B cell (primary cell): ENCODE measurements at places on chromosomes 7 and 10.
A peak's percentile ranks its signal among the peaks of the same experiment; 100 is the strongest.

- no peak for DNase-seq
Measured at GRCh38 chr10:104301907-104302690, 33.1 kb downstream of the GSTO2 start.

DNA sequence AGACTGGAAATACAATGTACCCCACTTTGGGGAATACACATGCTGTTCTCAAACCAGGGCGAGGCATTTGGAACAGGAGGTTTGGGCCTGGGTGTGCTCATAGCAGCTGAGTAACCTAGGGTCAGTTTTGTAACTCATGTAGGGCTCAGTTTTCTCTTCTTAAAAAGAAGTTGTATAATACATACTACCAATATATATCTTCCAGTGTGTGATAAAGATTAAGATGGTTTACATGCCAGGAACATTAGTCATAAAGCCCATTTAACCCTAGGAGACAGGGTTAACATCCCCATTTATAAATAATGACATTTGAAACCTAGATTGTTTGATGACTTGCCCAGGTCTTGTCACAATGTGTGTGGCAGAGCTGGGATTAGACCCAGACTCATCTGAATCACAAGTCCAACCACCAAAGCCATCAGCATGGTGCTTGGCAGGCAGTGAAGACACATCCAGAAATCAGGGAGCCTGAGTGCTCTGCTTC is 6.0 kb downstream of the AKR1B10 start:
- DNase-seq, result no peak

- DNase-seq, result peak; percentile 62
Measured at GRCh38 chr7:26192485-26193087, 8.0 kb downstream of the HNRNPA2B1 start.

DNA sequence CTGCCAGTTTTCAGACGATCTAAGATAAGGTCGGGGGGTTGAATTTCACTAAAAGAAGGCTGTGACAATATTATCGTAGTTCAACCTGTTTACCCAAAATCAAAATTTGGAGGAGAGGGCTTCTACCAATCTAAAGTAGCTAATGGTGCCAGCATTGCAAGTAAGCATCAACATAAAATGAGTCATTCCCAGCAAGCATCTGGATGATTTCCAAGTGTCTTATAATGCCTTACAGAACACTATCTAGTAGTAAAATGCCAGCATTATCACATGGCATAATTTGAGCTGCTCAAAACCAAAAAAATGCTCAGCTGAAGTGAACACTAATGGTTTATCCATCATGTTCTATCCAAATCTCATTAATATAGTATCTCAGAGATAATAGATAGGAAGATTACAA is 1193.9 kb downstream of the DNAJB9 start:
- DNase-seq, result no peak

- no peak for DNase-seq
Measured at GRCh38 chr10:31359979-31360378, 41.0 kb downstream of the ZEB1 start.
